Kidney tubule cell (primary cell): ENCODE measurements at places on chromosomes 11 and 22.
A peak's percentile ranks its signal among the peaks of the same experiment; 100 is the strongest.

DNA sequence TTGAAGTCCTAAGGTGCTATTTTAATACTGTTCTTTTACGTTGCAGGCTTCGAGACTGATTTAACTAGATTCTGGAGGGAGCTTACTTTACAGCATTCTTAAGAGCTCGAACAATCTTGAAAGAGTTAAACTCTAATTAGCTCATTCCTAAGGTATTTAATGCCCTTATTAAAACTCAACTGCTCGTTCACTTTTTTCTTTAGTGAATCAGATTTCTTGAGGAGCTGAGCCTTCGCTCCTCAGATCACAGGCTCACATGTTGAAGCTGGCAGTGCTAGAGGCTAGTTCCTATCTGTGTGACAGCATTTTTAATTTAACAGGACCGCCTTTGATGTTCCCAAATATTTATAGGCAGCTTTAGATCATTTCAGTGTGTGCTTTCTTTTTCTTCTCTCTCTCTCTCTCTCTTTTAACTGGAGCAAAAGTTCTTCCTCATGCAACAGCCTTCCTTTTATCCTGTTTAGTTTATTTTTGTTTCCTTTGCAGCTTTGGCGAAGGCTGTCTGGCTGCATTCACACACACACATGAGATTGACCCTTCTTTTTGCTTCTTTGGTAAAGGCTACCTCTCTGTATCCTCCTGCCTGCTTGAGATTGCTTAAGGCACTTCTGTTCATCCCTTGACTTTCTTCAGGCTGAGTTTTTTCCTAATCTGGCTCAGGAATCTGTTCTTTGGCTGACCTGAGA, 21.0 kb downstream of the ZNRF3 start:
- peak; percentile 36 for DNase-seq

DNA sequence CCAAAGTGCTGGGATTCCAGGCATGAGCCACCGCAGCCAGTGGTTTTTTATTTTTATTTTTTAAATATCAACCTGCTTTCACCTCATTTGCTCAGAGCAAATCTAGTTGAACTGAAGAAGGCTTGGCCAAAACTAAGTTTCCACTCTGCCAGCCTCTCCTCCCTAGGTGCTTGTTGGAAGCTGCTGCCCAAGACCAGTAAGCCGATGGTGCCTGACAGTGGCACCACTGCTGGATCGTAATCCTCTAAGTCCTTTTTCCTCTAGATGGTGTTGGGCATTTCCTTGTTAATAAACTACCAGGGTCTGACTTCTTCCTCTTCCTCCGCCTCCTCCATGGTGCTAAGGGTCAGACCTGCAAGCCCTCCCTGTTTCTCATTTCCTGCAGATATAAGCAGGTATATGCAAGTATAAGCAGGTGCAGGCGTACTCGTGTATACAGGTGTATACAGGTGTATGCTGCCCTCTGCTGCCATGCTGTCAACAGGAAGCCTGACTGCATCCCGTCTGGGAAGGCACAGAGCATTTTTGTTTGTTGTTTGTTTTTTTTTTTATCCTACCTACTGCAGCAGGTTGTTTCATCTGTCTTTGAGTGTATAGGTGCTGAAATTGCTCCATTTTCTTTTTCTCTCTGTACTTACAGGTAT, 1.6 kb downstream of the NADSYN1 start:
- peak; percentile 47 for DNase-seq

- no peak for DNase-seq
Measured at GRCh38 chr22:50217543-50218152, 16.8 kb downstream of the SELENOO start.

GRCh38 chr22:36673821-36674220, 29.7 kb downstream of the CACNG2 start:
- peak; percentile 20 for DNase-seq

DNA sequence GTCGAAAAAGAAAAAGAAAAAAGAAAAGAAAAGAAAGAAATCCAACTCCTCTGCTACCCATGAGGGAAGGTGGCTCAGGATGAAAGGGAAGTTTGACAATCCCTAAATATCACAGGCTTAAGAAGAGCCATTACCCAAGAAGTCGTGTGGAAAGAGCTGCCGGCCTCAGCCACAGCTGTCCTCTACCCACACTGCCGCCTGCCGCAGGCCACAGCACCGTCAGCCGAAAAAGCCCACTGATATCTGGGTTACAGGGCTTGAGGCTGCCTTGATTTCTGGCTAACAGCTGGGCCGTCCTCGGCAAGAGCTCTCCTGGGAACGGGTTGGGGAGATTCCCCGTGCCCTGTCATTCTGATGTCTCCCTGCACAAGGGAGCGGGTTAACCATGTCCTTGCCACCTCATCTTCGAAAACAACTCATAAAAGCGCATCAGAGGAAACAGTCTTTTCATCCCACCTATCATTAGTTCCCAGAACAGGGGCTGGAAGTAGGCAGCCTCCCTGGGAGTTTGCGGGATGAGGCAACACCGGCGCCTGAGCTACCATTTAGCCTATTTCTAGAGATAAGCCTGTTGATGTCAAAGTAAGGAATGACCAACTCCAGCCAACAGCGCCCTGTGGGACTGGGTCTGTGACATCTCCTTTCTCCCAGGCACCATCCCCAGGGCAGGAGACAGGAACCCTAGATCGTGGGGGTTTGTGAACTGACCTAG, 21.8 kb upstream of the SNX32 start:
- no peak for DNase-seq

DNA sequence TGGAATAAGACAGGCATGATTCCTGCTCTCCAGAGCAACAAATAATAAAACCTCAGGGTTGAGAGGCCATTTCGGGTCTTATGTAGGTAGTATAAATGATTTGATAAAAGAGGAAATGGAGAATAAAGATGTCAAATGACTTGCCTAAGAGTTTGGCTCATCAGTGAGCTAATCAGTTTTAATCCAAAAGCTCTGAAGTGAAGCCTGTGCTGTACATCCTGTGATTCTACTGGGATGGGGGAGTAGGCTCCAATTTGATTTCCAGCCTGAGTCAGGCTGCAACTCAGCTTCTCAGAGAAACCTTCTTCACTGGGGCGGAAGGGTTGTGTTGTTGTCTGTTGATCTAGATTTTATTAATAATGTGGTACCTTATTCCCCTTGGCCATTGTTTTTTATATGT, 192.2 kb upstream of the SORL1-AS1 start:
- no peak for DNase-seq

DNA sequence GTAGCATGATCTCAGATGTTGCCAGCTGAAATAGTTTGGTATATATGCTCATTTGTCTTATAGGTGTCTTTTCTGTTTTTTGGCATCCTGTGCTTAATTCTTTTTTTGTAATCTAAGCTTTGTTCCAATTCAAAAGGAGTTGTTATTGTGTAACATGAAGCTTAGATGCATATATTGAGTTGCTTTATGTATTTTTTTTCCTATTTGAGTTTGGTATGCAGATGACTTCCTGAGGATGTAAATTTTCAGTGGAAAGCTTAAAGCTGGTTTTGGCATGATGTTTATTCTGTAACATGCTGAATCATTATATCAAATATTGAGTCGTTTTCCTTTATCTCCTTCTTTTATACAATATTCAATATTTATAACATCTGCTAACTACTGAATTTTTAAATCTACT, 69.4 kb downstream of the DDX10 start:
- DNase-seq, result no peak

DNA sequence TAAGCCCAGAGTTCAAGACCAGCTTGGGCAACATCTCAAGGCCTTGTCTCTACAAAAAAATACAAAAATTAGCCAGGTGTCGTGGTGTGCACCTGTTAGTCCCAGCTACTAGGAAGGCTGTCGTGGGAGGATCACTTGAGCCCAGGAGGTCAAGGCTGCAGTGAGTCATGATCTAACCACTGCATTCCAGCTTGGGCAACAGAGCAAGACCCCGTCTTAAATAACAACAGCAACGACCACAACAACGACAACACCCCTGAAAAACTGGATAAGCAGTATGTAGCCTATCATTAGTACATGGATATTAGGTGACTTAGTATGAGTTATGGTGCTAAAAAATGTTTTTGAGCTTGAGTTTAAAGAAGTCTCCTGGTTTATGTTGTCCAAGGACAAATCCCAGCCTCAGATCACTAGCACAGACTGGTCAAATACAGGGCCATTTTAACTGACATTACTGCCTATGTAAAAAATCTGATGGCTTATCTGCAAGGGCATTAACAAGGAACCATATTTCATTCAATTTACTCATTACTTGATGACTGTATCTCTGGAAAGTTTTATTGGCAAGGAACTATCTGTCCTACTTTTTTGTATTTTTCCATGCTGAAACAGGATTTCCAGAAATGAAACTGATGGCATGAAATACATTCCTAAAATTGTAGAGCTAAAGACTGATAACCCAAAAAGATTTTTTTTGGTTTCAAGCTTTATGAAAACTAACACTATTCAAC, 23.4 kb downstream of the C2CD3 start:
- DNase-seq, result peak; percentile 91

- DNase-seq, result peak; percentile 47
Measured at GRCh38 chr22:38657045-38657909, 839 bp downstream of the CBY1 start.

- DNase-seq, result no peak
Measured at GRCh38 chr22:48785792-48786678, 1041.6 kb downstream of the BRD1 start.

GRCh38 chr11:15909937-15910598, 446.3 kb downstream of the SOX6 start:
- no peak for DNase-seq

DNA sequence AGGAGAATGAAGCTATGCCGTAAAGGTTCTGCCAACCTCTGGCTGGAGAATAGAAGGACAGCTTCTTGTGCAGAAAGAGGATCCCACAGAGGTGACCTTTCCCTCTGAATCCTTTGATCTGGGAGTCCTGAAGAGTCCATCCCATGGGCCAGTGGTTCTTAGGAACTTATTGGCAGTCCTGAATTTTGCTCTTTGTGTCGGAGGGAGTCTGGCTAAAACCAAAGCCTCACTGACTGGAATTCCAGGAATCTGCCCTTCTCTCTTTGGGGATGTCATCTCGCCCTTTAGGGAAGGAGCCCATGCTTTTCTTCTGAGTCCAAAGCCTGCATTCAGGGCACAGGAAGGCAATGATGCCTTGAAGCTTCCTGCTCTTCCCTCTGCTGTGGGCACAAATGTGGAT, 45.5 kb downstream of the PKNOX2 start:
- DNase-seq, result peak; percentile 23

DNA sequence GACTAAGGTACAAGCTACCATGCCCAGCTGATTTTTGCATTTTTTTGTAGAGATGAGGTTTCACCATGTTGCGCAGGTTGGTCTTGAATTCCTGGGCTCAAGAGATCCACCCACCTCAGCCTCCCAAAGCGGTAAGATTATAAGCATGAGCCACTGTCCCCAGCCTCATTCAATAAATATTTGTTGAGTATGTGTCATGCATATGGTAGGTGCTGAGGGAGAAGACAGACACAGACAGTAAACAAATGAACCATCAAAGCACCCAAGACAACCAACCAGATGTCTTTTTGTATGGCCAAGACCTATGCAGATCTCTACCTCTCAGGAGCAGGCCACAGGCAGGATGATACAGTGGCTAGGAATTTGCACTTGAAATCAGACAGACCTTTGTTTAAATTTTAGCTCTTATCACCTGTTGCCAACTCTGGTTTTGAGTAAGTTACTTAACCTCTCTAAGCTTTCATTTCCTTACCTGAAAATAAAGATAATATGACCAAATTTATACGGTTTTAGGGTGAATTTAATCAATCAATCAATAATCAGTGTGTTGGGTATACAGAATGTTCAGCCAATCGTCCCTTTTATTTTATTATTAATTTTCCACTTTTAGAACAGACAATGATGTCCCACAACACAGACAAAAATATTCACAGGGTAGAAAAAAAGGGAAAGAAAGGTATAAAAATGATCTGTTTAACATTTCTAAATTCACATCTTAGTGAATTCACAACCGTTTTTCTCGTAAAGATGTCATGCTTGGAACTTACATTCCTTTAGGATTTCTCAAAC, 128.2 kb downstream of the SGSM3 start:
- DNase-seq, result peak; percentile 100

DNA sequence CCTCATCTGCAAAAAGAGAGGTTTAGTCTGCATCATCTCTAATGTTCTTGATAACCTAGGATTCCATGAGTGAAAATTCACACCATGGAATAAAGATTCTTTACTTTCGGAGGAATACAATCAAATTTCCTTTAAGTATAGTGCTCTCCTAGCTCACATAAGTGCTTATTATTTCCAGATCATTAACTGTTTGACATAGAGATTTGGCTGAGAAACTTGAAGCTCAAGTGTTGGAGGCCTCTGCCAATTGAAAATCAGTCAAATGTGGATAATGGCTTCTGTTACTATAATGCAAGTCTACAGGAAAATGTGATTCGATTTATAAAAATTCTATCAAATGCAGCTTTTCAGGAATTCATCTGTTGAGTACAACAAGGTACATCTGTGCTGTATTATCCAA, 144.6 kb downstream of the KIF18A start:
- DNase-seq, result no peak

DNA sequence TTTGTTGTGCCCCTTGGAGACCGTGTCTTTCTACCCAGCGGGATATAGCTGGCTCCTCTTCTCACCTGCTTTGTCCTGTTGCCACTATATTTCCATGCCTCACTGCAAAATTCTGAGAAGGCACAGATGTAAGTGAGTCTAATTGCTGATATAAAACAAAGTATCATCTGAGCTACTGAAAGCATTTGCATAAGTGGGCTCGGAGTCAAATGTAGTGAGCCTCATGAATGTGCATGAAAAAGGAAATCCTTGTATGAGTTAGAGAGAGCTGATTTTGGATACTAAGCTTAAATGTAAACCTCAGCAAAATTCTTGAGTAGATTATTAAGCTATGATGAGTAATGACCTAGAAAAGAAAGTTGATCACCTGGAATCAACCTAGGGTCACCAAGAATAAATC, 13.9 kb downstream of the OVCH2 start:
- DNase-seq, result peak; percentile 14

GRCh38 chr11:1130276-1131032, 27.3 kb upstream of the MUC5AC start:
- no peak for DNase-seq

DNA sequence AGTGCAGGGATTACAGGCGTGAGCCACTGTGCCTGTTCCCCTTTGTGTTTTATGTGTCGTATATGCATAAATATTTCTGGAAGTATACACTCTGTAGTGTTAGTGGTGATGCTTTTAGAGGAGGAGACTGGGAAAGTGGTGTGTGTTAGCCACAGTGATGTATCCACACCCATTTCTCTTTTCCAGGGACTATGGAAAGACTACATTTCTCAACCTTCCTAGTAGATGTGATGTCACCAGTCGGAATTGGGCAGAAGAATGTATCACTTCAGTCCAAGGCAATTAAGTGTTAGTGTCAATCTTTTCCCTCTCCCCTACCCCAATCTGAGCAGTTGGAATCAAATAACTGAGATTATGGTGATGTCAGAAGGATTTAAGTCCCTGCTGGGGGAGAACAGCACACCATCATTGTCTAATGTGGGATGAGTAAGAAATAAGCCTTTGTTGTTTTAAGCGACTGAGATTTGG, 5.8 kb upstream of the ATG16L2 start:
- DNase-seq, result no peak

GRCh38 chr11:61897387-61898246, 6.3 kb upstream of the FADS3 start:
- DNase-seq, result peak; percentile 59

- no peak for DNase-seq
Measured at GRCh38 chr11:20090654-20091374, 69.5 kb downstream of the DBX1 start.

- DNase-seq, result peak; percentile 93
Measured at GRCh38 chr22:37742376-37743171, 45.7 kb downstream of the TRIOBP start.

- DNase-seq, result no peak
Measured at GRCh38 chr11:75714211-75714610, 3.4 kb upstream of the MOGAT2 start.
